ENCODE measurements at places on chromosomes 1 and 21.

DNA sequence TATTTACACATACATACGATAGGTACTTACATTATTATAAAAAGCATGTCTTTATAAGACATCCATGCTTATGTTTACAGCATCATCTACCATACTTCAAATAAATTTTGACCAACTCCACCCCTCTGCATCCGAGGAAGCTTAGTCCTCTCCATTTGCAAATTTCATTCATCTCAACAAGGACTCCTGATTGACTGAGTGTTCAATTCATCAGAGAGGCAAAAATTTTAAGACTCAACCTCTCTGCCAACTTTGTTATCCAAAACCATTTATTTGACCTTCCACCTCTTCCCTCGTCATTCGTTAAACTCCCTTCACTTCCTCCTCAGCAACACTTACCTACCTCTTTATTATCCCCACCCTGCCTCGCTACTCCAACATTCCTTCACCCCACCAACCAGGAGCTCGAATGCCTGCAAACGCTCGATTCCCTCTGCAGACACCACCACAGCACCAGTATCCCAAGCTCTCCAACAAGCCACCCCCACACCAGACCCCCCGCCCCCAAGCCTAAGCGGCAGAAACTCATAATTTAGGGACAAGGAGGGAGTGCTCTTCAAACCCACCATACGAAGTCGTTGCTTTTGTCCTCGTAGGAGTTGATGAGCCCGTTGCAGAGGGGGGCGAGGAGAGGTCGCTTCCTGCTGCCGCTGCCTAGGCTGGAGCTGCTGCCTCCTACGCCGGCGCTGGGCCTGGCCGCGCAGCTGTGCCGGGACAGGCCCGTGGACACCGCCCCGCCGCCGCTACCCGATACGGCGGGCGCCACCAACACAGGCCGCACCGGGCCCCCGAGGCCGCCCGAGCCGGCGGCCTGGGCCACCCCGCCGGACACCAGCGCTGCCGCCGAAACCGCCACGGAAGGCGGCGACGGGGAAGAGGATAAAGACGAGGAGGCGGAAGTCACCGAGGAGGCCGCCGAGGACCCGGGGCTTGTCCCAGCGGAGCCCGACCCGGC lies 803 bp downstream of the COP1 start:
- peak; percentile 22 for DNase-seq

- no peak for DNase-seq
Measured at GRCh38 chr1:7643530-7643929, 127.6 kb upstream of the VAMP3 start.

DNA sequence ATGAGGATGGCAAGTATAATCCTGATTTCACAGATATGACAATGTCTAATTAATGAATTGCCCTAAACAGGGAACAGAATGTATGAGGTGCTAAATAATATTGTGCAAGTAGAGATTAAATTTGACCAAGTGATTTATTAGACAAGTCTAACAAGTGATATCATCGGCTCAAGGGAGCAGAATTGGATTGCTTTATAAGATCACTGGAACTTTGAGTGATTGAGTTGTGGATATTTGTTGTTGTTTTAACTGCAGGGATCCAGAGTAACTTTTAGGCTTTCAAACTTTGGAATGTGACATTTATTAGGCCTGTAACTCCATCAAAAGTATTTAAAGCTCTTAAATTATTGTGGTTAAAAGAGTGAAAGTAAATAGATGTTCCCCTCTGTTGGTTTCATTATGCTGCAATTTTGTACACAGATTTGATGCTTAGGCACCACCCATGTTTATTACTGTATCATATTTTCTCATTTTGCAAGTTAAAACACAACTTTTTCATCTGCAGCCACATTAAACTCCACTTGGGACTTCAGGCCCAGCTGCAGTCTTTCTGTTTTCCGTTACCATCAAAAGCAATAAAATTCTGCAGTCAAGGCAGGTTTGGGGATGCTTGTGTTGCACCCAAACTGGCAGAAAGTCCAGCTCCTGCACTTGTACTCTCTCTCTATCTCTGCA lies 206.6 kb downstream of the HLX start:
- no peak for DNase-seq

GRCh38 chr1:44636083-44636687 lies 38.1 kb downstream of the TMEM53 start:
- DNase-seq: no peak

DNA sequence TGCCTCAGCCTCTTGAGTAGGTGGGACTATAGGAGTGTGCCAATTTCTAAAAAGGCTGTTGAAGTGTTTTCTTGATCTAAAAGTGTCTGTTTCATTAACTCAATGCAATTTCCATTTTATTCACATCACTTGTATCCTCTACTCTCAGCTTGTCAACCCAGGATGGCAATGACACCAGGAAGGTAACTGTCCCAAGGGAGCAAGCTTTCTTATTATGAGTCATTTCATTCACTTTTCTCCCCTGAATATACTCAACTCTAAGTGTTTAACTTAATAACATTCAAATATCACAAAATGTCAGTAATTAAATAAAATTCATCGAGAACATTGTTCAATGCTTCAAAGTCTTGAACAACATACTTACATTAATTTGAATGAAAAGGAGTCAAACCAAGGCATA lies 22.9 kb upstream of the GFI1 start:
- DNase-seq: no peak

DNA sequence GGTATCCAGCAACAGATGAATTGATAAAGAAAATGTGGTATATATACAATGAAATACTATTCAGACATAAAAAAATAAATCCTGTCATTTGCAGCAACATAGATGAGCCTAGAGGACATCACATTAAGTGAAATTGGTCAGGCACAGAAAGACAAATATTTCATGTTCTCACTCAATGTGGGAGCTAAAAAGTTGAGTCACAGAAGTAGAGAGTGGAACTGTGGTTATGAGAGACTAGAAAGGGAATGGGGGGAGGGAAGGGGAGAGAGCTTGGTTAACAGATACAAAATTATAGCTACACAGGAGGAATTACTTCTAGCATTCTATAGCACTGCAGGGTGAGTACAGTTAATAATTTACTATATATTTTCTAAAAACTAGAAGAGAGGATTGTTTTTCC lies 37.1 kb upstream of the SERPINC1 start:
- no peak for DNase-seq

GRCh38 chr1:1399872-1400575 lies 889 bp upstream of the CCNL2 start:
- no peak for DNase-seq

DNA sequence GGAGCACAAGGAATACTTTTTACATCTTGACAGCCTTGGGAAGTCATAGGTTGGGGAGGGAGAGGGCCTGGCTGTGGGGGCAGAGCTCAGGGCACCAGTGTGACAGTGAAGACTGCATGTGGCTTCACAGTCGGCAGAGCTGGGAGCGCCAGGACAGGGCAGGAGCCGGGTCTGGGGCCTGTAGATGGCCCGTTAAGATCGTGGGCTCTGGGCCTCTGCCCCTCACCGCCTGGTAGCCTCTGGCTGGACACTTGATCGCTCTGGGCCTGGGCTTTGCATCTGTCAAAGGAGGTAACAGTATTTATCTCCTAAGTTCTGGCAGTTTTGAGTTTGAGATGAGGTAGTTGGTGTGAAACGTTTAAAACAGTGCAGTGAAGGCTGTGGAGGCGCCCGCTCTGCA lies 4.8 kb downstream of the SLX9 start:
- DNase-seq: no peak

- no peak for DNase-seq
Measured at GRCh38 chr1:221276896-221277409, 397.7 kb downstream of the HLX start.

GRCh38 chr21:45404730-45405270 lies at the start of gene COL18A1:
COL18A1 (plus strand) TSS chr21:45405165; CDS start chr21:45405231, 66 bp downstream.
- peak; percentile 26 for DNase-seq

DNA sequence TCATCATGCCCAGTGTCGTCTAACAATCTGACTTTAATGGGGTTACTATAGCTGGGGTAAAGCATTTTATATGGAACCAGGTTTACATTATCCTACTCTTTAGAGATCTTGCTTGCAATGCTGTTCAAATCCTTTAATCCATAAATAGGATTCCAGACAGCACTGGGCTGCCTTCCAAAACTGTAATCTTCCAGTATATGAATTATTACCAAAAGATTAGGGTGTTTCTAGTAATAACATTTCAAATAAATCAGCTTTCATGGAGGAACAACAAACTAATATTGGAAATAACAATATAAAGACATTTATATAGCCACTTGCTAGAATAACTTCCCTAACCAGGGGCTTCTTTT lies 88.6 kb upstream of the PLXNA2 start:
- no peak for DNase-seq

DNA sequence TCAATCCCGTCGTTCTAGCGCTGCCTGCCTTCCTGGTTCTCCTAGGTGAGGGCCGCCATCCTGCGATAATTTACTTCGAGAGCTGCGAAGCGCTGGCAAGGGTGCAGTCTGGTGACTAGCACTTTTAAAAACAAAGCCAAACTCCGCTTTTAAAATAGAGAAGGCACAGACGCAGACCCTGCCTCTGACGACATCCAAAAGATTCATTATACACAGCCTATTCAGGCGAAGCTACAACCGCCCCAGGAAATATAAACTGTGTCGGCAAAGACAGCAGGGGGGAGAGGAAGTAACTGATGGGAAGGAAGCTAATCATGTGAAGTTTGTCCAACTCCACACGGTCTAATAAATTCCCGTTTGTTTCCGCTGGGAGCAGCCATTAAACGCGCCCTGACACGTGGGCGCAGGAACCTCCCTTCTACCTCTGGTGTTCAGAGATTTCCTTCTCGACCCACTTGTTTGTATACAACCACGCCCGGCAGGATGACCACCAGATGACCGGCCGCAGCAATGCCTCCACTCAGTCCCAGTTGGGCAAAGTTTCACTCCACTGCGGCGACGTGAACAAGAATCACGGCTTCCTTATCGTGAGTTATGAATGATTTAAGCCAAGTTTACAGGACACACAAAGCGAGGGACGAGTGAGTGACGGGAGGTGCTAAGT lies 1.3 kb downstream of the GNG12 start:
- DNase-seq: no peak

DNA sequence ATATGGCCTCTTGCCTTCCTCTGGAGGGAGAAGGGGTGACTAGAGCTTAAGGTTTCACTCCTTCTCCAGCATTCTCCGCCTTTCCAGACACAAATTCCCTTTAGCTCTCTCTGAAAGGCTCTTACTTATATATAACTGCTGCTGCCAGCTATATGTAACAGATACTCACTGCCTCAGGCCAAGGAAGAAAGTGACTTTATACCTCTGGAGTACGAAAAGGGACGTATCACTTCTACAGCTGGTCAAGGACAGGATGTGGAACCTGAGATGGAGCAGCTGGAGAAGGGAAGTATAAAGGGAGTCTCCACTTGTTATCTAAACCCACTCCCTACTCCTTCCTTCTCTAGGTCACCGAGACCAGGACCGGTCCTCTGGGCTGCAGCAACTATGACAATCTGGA lies 102.4 kb downstream of the BRINP2 start:
- DNase-seq: no peak

DNA sequence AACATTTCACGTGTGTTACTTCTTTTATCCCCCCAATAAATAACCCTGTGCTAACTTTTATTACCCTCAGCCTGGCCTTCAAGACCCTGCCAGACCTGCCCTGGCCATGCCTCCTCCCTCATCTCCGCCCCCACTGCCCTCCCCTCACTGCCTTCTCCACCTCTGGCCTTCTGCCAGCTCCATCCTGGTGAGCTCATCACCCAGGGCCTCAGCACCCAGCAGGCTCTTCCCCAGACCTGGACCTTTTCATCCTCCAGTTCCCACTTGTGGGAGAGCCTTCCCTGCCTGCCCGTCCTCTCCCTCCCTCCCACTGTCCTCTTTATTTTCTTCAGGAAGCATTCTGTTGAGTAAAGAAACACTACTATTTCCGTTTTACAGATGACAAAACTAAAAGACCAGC lies 72.0 kb downstream of the SLC66A1 start:
- no peak for DNase-seq

DNA sequence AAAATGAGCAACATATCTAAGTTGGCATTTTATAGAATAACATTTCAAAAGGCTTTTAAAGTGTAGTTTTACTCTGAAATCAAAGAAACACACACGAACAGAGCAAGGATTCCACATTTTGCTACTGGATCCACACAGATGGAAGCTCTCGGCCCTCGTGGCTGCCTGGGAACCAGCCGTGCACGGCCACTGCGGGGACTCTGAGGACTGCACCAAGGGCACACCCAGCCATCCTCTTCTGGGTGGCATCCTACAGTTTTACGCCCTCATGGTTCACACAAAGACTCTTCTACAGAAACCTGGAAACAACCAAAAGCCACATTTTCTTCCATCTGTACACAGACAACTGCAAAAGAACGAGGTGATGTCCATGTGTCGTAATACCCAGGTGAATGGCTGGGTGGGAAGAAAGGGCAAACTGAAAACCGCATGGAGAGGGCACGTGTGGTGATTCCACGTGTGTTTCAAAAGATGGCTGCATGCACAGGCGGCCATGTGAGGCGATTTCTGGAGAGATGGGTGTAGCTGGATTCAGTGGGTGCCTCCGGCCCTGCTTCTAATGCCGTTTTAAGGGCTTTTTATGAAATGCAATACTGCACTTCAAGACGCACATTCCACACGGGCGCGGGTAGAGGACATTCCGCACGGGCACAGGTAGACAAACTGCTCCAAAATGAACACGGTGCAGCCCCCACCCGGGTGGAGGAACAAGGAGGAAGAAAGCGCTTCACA lies 8.1 kb downstream of the POFUT2 start:
- DNase-seq: no peak

GRCh38 chr1:7014640-7014930 lies 229.3 kb downstream of the CAMTA1 start:
- DNase-seq: no peak

DNA sequence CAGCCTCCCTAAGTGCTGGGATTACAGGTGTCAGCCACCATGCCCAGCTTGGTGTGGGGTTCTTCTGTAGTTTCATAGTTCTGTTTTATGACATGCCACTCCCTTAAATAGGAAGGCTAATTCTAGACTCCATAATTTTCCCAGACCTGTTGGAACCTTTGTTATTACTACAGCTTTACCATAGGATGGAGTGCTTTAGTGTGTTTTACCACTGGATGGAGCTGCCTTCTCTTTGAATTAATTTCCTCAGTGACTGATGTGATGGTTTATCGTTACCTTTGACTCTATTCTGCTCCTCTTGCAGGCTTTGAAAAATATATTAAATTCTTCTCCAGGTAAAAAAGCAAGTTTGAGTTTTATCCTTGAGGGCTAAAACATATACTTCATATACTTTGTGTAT lies 84.6 kb upstream of the NEK7 start:
- DNase-seq: no peak

- no peak for DNase-seq
Measured at GRCh38 chr1:56532350-56532683, 47.0 kb downstream of the PLPP3 start.

DNA sequence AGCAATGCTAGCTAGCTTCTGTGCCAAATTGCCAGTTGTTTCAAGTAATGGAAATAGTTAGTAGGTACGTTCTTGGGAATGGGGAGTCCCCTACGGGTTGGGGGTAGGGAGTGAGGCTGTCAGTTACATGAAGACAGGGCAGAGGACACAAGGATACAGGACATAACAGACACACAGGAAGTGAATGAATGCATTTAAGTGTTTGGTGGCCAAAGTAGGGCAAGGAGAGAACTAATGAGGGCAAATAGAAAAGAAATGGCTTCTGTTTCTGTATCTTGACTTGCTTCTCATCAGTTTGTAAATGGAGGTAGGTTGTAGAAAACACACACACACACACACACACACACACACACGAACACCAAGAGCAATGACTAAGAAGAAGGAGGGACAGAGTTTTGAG lies 142.2 kb downstream of the S1PR1 start:
- DNase-seq: no peak
